Vagina (tissue), 2 donors: ENCODE measurements at places on chromosomes 1 and 21.

- H3K4me1 ChIP-seq = peaks cover 5% of the 10 kb centered on the region
- H3K4me3 ChIP-seq = peak within 1 kb of the TSS; percentile 24
- H3K36me3 ChIP-seq = no peaks in the 10 kb centered on the region
These were observed at the start of gene ARHGAP30 for GRCh38 chr1:161069731-161070270. Gene ARHGAP30 (minus strand): TSS chr1:161069891. CDS start chr1:161069624, 267 bp downstream.

DNA sequence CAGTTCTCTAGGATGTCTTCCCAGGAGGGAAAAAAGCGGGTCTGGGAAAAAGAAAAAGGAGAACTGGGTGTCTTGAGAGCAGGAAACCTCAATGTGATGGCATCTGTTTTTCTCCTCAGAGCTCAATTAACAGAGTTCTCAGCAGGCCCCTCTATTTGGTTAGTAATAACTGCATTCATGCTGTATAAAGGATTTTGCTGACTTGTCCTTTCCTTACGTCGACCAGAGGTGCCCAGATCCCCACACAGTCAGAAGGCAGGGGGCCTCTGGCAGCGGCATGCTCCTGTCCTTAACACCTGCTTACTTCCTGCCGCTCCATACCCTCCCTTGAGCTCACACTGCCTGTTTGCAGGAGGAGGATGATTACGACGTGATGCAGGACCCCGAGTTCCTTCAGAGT is 12.3 kb downstream of the PSMD4 start:
- no peak overlapping the region for H3K4me3 ChIP-seq
- H3K27ac ChIP-seq = no peak overlapping the region
- H3K4me1 ChIP-seq = no peaks in the 10 kb centered on the region
- DNase-seq = no peak
- H3K27me3 ChIP-seq = no peaks in the 10 kb centered on the region
- H3K36me3 ChIP-seq = peaks cover 60% of the 10 kb centered on the region

DNA sequence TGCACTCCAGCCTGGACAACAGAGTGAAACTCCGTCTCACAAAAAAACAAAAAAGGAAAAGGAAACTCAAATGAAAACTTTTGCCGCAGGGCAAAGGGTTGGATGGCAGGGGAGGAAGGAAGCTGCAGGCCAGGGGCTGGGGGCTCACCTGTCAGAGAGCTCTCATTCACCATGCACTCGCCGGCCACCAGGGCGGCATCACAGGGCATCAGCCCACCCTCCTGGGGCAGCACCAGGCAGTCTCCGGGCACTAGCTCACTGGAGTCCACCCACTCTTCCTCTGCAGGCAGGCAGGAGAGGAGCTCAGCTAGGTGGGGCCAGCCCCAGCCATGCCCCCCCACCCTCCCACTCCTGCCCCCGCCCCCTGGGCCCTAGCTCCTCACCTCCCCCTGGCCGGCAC is 11.9 kb downstream of the ATP13A2 start:
- H3K36me3 ChIP-seq = no peaks in the 10 kb centered on the region
- no peaks in the 10 kb centered on the region for H3K27me3 ChIP-seq
- no peak overlapping the region for H3K4me3 ChIP-seq
- DNase-seq = no peak

GRCh38 chr1:56033321-56034037 is 545.9 kb downstream of the PLPP3 start:
- no peak overlapping the region for H3K4me3 ChIP-seq
- DNase-seq = no peak
- no peak overlapping the region for H3K27ac ChIP-seq
- peaks cover 16% of the 10 kb centered on the region for H3K4me1 ChIP-seq
